ENCODE measurements at places on chromosomes 11 and 22.

DNA sequence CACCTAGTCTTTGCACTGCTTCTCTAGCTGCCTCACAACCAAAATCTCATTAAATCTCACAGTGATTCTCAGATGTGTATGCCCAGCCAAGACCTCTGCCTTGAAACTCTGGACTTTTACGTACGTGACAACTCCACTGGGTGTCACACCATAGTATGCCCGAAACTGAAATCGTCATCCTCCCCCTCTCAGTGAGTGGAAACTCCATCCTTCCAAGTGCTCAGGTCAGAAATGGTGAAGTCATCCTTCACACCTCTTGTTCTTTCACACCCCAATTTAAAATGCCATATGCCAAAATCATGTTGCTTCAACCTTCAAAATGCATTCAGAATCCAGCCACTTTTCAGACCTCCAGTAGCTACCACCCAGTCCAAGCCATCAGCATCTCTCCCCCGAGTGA lies 42.5 kb downstream of the SFI1 start:
- no peak for DNase-seq

DNA sequence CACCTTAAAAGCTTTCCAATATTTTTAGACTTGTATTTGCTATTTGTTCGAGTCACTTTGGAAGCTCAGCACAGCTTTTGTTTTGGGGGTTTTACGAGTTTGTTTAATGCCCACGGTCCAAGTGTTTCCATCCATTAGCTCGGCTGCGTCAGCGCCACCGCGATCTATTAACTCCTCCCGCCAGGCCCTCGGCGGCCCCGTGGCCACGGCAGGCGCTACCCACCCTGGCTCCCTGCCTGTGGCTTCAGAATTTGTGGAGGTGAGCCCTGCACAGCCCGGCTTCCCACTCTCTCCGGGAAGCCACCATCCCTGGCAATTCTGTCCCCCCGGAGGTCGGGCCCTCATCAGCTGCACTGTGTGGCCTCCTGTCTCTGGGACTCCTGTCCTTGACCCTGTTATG lies 648.5 kb downstream of the BRD1 start:
- DNase-seq = no peak

DNA sequence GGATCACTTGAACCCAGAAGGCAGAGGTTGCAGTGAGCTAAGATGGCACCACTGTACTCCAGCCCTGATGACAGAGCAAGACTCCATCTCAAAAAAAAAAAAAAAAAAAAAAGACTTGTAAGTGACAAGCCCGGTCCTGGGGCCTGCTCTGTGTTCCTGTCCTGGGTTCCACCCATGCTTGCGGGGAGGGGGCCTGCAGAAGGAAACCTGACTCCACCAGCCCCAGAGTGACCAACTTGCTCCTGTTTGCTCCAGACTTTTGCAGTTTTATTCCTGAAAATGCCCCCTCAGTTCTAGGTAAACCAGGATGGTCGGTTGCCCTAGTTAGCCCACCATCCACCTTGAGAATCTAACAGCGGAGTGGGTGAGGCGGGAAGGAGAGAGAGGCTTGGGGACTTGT lies 10.1 kb upstream of the LRP5 start:
- DNase-seq = no peak

- no peak for DNase-seq
These were observed 207.7 kb downstream of the C11orf87 start for GRCh38 chr11:109629734-109630133.

GRCh38 chr11:133156986-133157745 lies 375.1 kb downstream of the OPCML start:
- no peak for DNase-seq

Measured in activated CD8-positive, alpha-beta memory T cell treated with anti-CD3 and anti-CD28 coated beads, Interleukin-2, amount 50 U/mL, for 4 hours (primary cell).